ENCODE measurements at places on chromosomes 5 and 9.

- DNase-seq, result no peak
Measured at GRCh38 chr5:59097116-59097515, 514.2 kb downstream of the RAB3C start.

DNA sequence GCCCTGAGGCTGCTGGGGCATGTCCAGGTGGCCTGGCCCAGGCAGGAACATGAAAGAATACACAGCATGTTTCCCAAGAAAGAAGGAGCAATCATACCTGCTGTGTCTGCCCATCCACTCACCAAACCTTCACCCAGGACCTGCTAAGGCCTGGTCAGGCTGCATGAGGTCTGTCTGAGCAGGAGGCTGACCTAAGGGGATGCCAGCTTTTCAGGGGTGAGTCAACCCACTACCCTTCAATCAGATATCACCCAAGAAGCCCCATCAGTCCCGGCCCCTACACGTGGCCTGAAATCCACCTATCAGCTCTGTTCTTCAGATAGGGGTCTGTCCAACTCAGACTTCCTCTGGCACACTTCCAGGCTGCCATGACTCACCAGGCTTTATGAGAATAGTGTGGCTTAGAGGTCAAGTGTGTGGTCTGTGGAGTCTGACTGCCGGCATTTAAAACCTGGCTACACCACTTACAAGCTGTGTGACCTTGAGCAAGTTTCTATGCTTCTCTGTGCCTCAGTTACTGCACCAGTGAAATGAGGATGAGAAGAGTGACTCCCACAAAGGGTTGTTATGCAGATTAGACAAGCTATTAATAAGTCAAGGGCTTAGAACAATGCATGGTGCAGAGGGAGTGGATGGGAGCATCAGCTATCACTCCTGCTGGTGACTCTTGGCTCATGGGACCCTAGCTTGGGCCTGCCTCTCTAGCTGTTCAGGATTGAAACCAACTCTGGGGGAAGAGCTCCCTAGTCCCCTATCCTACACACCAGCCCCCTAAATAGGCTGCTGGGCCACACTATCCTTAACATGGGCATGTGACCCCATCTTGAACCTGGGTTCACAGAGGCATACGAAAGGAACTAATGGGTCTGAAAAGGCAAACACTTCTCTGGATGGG, 130.3 kb downstream of the PAX5 start:
- no peak for DNase-seq

DNA sequence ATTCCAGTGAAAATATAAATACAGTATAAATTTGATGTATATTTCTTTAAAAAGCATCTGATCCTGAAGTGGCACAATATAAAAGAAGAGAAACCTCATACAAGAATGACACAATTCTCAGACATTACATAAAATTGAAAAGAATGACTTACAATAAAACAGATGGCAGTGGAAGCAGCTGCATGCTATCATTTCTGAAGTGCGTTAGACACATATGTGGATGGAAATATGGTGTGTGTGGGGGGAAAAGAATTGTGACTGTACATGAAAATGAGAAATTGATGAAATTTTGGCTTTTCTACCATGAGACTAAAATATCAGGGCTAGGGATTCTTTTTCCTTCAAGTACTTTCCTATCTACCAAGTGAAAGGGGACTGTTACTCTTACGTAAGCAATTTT, 45.9 kb upstream of the CDH18 start:
- no peak for DNase-seq

- DNase-seq, result no peak
Measured at GRCh38 chr9:18358325-18358724, 115.6 kb upstream of the ADAMTSL1 start.

Measured in bone marrow (tissue), 2 donors.